ENCODE measurements at places on chromosomes 1 and 21.

- DNase-seq, result no peak
Observed at GRCh38 chr21:34536820-34537219, 24.8 kb upstream of the KCNE1 start.

- DNase-seq, result no peak
Observed at GRCh38 chr1:205938682-205939081, 4.6 kb downstream of the SLC26A9 start.

- DNase-seq, result no peak
Observed at GRCh38 chr1:41502912-41503311, 18.4 kb upstream of the EDN2 start.

GRCh38 chr1:29836651-29837646 lies 600.6 kb downstream of the PTPRU start:
- DNase-seq, result no peak

DNA sequence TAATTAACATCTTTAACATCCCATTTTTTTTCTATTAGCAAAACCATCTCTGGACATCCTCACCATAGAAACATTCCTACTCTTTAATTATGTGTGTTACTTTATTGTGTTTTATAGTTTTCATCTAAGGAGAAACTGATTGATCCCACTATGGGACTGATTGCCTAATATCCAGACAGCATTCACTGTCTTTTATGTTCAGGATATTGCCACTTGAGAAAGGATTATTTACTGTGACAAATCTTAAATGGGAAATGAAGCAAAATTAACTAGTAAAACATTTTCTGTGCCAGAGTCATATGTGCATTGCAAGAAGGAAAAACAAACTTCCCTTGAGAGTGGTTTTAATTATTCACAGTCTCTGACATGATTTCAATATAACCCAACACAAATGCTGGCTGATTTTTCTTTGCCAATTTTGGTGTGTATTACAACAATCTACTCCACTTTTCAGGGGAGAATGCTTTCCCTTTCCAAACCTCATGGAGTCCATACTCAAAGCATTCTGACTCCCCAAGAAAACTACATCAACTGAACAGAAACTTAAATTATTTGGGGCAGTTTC lies 15.8 kb upstream of the RGS13 start:
- no peak for DNase-seq

- no peak for DNase-seq
Observed at GRCh38 chr21:26833011-26833410, 12.2 kb downstream of the ADAMTS1 start.

GRCh38 chr1:110060034-110060661 lies 10.3 kb downstream of the ALX3 start:
- DNase-seq, result no peak

DNA sequence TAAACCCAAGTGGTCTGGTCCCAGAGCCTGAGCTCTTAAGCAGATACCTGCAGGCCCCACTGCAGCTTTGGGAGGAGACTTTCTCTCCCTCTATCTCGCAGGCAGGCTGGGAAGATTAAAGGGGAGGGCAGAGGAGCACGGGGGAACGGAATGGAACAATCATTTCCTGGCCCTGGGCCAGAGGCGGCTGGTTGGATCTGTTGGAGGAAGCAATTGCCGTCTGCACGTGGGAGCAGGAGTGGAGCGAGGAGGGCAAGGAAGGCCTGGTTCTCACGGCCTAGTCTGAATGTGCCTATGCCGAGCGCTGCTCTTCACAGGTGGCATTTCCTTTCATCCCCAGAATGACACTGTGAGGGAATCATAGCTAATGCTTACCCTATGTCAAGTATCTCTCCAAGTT lies 23.7 kb downstream of the NKAIN1 start:
- DNase-seq, result no peak

- no peak for DNase-seq
Observed at GRCh38 chr1:4126731-4127591, 226.9 kb upstream of the C1orf174 start.

DNA sequence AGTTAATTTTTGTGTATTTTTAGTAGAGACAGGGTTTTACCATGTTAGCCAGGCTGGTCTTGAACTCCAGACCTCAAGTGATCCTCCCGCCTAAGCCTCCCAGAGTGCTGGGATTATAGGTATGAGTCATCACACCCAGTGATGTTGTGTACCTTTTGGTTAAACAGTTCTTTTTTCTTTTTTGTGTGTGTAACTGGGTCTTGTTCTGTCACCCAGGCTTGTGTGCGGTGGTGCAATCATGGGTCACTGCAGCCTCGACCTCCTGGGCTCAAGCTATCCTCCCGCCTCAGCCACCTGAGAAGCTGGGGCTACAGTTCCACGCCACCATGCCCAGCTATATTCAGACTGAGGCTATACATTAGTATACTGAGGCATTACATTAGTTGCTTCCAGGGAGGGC lies 37.8 kb downstream of the GABPB2 start:
- DNase-seq, result no peak

GRCh38 chr21:36076878-36077655 lies 7.2 kb downstream of the CBR1 start:
- no peak for DNase-seq

DNA sequence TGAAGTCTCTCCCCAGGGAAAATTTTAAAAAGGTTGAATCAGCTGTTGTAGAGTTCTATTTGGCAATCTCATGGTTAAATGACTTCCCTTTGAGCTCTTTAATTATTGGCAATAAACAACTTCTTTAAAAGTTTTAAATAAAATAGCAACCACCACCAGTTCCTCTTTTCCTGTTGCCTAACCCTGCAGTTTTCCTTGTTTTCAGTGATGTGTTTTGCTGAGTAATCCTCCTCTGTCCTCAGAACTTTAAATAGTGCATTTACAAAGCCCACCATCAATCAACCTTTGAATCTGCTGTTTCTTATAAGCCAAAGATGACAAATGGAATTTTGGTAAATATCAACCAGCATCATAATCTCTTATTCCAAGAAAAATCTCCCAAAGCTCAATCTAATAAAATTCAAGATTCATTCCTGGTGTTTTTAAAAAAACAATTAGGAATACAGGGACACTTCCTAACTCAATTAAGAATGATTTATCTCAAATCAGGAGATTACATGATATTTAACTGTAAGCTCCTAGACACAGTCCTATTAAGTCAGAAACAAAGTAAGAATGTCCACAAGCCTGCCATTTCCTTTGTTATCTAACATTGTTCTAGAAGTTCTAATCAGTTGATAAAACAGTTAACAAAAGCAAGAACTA lies 14.8 kb downstream of the AVPR1B start:
- DNase-seq, result no peak

DNA sequence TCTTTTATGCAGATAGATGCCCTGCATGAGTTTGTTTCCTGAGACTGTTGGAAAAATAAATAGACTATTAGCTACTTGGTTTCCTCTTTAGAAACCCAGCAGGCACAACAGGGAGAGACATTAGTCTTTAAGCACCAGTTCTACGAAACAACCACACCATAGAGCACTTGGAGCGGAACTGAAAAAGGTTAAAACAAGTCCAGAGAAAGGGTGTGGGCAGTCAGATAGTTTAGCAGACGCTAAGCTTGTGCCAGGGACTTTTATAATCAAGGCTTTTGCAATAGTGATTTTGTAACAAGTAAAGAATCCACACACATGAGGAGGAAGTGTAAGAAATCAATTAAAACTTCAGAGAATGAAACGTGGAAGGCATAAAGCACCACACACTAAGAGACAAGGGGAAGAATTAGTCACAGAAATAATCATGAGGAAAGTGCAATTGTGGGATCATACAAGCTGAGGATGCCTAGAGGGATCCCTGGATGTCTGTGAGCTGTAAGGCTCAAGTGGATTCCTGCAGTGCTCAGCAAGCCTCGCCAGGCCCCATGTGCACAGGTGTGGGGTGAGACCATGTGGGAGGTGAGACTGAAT lies 37.8 kb upstream of the TLR5 start:
- no peak for DNase-seq

GRCh38 chr21:34691390-34692032 lies 22.7 kb downstream of the CLIC6 start:
- DNase-seq, result no peak

DNA sequence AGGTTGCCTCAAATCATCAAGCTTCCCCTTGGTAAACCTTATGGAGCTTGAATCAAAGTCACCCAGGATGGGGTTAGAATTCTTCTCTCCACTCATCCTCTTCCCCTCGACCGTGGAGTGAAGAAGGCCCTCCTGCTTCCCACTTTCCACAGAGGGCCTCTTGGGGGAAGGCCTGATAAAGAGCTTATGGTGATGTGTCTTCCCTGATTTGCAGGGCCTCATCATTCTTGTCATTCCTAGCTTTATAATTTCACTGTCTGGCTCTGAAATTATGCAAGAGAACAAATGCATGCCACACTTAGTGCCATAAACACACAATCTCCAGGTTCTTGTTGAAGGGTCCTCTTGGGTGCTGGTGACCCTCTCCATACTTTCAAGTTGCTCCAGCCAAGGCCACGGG lies 101.2 kb downstream of the HMGB4 start:
- no peak for DNase-seq

DNA sequence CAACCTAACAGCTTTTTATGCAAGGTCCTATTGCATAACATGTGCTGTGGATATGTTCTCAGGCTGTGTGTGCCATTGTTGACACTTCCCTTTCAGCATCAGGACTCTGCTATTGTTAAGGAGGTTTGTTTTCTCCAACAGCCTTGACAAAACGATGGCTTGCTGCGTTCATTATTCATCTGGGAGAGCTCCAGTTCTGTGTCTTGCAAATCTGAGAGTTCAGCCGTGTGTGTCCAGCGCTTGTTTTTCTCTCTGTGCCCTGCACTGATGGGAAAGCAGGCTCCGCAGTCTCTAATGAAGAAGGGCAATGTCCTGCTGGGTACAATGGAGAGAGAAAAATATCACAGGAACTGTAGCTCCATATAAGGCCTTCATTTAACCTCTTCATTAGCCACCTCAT lies 63.7 kb downstream of the CLDN17 start:
- DNase-seq, result peak; percentile 65

DNA sequence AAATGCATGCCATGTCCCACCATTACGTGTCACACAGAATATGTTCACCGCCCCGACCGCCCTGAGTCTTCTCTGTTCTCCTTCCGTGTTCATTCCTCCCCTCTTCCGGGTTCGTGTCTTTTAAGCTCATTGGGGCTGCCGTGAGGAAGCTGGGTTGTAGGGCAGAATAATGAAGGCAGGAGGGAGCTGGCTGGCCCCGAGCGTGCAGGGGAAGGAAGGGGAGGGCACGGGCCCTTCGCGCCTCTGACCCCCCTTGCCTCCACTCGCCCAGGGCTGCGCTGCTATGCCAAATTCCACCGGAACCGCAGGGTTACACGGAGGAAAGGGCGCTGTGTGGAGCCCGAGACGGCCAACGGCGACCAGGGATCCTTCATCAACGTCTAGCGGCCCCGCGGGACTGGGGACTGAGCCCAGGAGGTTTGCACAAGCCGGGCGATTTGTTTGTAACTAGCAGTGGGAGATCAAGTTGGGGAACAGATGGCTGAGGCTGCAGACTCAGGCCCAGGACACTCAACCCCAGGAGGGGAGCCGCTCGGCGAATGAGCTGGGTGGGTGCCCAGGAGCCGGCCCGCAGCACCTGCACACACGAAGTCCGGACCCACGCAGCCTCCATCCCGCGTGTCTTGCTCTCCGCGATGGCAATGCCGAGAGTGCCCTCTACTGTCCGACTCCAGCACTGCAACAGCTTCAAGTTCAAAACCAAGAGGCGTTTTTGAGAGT lies 16.5 kb upstream of the AGTRAP start:
- no peak for DNase-seq
